ENCODE measurements at places on chromosomes 6 and 20.

- no peak for DNase-seq
These were observed 23.3 kb upstream of the CST1 start for GRCh38 chr20:23774081-23774480.

DNA sequence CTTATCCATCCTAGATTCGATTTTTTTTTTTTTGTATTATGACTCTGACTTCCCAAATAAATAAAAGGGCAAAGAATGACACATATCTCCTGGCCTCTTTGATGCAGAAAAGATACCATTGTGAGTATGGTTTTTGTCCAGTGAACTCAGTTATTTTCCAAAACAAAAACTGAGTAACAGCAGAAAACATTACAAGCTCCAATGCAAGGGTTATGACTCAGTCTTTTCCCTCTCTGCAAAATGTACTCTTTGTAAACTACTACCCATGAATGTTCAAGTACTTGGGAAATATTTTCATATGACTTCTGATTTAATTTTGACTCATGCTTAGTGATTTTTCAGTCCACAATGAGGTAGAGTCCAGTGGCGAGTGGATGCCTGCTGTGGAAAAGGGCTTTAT is 355.3 kb downstream of the RNF144B start:
- DNase-seq, result no peak

DNA sequence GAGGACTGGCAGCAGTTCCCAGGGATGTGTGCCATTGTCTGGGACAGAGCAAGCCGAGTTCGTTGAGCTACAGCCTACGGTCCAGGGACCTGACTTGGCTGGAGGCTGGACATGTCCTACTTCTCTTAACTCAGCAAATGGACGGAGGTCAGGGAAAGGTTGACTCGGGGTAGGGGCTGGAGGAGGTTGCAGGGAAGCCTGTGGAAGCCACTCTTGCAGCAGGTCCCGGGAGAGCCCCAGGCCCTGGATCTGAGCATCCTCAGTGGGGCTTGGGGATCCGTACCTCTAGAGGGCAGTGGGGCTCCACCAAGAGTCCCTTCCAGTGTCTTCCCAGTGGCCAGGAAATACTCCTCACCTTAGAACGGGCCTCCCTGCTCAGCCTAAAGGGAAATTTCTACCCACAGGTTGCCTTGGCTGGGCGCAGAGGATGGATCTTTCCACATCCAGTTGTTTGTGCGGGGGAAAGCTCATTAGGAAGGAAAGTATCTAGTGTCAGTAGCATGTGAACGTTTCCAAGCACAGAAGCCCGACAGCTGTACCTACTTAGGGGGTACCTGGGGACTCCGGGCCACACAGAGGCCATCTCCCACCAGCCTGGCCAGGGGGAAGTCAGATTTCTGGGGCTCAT is 170.2 kb downstream of the NFATC2 start:
- DNase-seq, result peak; percentile 76

GRCh38 chr6:141258516-141258915 is 874.2 kb upstream of the GJE1 start:
- DNase-seq, result peak; percentile 30

GRCh38 chr20:33733654-33734576 is 2.1 kb downstream of the ZNF341 start:
- DNase-seq, result peak; percentile 33

GRCh38 chr6:39614393-39614950 is 110.7 kb downstream of the KIF6 start:
- no peak for DNase-seq

- DNase-seq, result peak; percentile 64
These were observed 1.9 kb downstream of the RRBP1 start for GRCh38 chr20:17679941-17680835.

DNA sequence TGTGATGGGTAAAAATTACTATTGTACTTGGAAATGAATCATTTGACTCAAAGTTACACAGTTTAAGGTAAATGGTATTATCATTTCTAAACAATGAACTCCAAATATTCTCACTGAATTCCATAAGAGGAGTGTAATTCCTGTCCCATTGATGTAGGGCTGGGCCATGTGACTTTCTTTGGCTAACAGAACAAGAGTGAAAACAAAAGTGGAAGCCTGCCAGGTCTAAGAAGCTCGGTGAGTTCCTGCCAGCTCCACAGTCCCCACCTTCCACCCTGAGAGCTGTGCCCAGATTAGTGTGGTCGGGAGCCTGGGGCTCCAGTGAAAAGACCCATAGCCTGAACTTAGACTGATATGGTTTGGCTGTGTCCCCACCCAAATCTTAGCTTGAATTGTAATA is 24.6 kb downstream of the TBXT start:
- DNase-seq, result no peak

DNA sequence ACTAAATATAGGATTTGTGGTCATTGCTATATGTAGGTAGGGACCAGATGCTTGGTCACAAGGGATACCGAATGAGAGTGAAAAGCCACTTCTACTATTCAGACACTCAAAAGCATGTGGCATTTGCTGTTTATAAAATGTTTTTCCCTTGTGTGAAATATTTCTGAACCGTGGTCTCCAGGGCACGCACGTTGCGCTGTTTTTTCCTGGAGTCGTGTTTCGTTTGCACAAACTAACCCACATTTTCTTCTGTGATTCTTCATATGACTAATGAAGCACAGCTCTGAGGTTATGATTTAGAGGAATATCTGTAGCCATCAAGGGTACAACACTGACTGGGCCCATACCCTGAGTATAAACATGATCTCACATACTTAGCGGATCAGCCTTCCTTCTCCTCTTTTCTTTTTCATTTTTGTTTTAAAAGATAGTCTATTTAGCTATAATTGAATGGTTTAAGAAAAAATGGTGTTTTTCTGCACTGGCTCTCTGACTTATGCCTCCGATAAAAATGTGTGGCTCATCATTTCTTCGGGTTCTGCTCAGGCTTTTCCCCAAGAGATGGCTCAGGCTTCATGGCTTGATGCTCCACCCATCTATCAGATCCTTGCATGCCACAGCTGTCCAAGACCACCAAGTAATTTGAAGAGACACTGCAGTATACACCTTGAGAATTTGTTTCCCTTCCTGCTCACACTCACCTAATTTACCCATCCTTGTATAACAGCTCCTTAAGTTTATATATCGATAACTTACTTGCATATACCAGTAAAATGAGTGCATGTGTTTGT is 59.9 kb upstream of the HBS1L start:
- no peak for DNase-seq

GRCh38 chr6:29537714-29538403 is 21.7 kb downstream of the UBD start:
- DNase-seq, result no peak

DNA sequence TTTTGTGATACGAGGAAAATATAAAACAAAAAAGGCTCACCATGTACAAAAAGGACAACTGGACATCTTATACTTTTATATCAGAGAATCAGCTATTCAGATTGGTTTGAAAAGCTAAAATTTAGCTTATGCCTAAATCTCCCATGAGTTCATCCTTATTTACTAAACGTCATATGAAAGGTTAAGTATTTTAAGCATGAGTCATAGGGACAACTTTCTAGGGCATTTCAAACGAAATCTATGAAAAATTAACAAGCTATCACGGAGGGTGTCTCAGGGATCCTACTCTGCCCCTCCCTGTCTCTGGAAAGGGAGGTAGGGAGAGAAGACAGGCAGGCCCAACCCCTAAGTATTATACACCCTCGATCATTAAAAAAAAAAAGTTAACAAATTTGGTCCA is 124.1 kb upstream of the LOC128125822 start:
- DNase-seq, result no peak

- DNase-seq, result no peak
These were observed 63.7 kb upstream of the RIMS1 start for GRCh38 chr6:71822625-71823024.

GRCh38 chr20:19921284-19921793 is 95.8 kb upstream of the NAA20 start:
- DNase-seq, result peak; percentile 53

DNA sequence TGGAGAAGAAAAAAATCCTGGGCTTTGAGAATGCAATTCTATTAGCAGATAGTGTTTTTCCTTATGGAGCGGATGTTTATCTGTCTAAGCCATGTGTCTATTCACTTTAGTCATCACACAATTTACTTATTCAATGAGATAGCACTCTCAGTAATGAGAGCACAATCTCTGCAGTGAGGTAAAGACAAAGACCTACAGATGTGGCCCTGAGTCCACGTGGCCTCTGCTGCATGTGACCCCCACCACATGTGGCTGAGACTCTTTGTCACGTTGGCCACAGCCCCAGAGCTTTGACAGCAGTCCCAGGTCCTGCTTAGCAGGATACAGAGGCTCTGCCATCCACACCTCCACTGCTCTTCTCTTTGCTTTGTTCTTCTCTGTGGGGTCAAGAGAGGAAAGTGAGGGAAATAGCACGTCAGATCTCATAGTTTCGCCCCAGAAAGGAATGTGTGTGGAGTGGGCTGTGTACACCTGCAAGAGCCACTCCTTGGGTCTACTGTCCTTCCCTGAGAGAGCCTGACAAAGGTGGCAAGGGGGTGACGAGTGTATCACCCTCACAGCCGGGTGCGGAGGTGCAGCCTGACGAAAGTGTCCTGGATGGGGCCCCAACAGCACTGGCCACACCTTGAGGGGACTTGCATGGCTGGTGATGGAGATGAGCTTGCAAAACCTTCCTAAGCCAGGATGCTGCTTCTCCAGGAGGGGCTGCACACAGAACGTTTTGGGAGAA is 40.7 kb downstream of the ZNF831 start:
- DNase-seq, result no peak

DNA sequence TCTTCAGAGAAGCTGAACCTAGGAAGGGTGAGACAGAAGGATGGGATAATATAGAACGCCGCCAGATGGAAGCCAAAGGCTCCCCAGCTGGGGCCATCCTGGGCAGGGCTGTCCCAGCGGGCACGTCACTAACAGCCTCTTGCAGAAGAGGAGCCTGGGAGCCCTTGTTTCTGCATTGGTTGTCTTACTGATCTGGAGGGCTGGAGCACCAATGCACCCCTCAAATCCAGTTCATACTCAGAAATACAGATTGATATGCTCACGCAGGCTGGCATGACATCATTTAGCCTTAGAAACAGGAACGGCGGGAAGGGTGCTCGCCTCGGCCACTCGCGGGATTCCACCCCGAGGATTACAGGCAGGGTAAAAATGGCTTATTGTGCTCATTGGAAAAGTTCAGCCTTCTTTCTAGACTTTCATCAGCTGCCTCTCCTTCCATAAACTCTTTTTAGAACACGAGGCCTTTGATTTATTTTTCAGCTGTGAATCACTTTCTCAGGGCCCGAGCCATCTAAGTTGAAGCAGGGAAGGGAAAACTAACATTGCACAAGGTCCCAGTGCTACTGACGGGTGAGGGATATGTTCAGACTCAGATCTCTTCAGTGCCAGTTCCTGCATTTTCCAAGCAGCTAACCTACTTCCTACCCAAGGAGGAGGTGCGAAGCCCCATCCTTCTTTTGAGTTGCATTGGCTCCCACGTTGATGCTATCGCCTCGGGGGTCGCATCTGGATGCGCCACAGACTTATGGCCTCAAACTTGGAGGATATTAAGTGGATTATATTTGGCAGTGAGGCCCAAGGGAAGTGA is 82.3 kb downstream of the GMPR start:
- peak; percentile 40 for DNase-seq

DNA sequence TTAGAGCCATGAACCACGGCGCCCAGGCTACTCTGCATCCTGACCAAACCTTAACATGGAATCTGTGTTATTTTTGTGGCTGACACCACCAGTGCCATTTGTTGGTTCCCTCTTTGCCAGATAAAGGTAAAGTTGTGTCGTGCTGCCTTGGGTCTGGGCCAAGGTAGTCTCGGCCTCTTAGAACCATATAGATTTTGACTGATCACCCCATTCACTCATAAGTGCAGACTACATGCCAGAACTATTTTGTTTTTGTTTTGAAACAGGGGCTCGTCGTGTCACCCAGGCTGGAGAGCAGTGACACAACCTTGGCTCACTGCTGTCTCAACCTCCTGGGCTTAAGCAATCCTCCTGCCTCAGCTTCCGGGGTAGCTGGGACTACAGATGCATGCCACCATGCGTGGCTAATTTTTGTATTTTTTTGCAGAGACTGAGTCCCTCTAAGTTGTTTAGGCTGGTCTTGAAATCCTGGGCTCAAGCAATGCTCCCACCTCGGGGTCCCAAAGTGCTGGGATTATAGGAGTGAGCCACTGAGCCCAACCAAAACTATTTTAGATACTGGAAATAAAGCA is 19.2 kb upstream of the RIPOR3 start:
- DNase-seq, result no peak

- DNase-seq, result peak; percentile 80
These were observed 1.6 kb downstream of the UTRN start for GRCh38 chr6:144286503-144287393.

- peak; percentile 3 for DNase-seq
These were observed 80.8 kb upstream of the PTPN1 start for GRCh38 chr20:50429412-50429811.

- DNase-seq, result no peak
These were observed 49.8 kb downstream of the MYB start for GRCh38 chr6:135230711-135231468.

DNA sequence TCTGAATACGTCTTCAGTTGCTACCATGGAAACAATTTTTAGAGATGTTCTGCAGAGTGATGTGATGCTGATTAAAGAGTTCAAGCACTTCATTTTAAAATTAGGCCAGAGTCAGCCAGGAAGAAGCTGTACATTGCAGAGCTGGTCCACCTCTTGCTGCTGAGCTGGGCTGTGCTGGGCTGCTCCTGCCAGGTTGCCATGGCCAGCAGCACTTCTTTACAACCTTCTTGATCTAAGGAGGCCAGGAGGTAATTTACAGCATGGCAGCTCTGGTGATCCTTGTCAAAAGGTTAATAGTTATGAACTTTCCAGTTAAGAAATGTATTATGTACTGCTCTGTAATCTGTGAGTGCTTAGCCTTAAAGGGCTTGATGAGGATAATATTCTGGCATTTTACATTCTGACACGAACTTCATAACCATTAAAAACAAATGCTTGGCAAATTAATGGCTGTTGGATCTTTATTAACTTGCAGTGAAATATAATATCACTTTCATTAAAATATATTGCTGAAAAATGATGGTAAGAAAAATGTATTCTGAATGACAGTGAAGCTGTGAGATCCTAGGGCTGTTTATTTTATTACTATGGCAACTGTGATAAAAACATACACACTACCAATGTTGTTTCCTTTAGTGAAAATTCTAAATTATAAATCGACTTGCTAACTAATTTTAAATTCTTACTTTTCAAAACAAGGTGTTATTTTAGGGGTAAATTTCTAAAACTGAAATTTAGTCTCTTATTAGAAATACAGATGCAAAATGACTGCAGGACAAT is 259.7 kb downstream of the RFPL4B start:
- DNase-seq, result no peak

DNA sequence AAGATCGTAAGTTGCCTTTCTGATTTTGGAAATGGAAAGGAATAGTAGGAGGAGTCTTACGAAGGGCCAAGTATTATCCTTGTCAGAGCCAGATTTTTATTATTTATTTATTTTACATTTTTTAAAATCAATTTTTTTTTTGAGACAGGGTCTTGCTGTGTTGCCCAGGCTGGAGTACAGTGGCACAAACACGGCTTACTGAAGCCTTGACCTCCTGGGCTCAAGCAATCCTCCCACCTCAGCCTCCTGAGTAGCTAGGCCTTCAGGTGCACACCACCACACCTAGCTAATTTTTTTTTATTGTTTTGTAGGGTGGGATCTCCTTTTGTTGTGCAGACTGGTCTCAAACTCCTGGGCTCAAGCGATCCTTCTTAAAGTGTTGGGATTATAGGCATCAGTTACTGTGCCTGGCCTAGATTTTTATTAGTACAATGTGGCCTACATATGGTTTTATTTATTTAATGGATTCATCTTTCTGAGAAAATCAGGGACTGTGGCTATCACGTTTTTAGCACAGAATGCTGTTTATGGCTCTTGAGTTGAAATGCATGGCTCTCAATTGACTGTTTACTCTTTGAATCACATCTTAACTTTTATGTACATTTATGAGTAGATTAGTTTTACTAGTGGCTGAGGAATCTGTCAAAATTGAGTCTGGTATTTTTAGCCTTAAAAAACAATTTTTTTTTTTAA is 16.7 kb downstream of the CDC5L start:
- DNase-seq, result no peak
